ENCODE measurements at places on chromosomes 2 and 18.

DNA sequence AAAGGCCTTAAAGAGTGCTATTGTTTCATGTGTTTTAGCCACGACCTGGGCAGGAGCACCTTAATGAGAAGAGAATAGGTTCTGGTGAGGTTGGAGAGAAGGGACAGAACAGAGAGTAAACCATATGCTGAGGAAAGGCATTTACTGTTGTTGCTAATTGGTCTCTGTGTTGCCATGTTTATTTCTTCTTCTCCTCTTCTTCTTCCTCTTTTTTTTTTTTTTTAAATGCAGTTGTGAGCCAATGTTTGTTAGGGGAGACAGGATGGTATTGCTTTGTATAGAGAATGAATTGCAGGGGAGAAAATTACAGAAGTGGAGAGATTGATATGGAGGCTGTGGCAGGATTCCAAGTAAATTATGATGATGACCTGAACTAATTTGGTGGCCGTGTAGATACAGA, 2.6 kb downstream of the SCN9A start:
- DNase-seq = no peak

DNA sequence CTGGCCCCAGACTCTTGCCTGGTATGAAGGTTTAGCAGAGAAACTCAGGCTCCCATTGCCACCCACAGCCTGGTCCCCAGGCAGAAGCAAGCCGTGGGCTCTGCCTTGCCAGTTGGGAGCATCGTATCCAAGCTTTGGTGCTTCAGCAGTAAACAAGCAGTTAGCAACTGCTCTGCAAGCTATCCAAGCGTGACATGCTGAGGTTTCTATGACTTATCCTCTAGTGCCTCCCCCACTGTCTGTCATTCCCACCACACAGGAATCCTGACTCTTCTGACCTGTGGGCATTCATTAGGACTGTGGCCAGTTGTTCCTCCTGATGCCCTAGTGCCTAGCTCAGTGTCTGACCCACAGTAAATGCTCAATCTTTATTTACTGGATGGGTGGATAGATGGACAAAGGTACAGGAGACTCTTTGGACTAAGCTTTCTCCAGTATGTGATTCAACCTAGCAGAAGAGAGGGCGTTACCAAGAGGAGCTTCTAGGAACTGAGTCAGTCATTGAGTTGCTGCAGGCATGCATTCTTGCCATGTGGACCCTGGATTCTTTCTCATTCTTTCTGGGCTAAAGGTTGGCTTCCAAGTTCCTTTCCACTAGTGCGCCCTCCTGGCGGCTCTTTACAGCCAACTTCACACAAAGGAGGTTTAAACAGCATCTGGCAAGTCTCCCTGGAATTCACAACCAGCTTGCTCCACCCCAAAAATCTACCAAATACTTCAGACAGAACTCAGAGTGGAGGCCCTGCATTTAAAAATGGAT, 40.6 kb upstream of the MRPL19 start:
- peak; percentile 98 for DNase-seq

DNA sequence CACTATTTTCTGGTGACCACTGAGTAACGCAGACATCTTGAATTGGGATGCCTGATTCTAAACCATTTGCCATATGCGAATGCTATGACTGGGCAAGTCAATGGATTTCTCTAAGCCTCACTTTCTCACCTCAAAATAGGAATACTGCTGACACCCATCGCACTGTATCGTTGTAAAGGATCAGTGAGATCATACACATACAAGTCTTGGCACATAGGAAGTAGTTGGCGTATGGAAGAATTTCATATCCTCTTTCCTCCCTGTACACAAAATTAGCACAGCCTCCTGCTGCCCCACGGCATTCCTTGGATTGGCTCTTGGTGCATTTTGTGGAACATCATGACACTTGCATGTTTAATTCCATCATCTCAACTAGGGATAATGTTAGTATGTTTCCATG, 366.9 kb downstream of the CMPK2 start:
- DNase-seq = no peak

DNA sequence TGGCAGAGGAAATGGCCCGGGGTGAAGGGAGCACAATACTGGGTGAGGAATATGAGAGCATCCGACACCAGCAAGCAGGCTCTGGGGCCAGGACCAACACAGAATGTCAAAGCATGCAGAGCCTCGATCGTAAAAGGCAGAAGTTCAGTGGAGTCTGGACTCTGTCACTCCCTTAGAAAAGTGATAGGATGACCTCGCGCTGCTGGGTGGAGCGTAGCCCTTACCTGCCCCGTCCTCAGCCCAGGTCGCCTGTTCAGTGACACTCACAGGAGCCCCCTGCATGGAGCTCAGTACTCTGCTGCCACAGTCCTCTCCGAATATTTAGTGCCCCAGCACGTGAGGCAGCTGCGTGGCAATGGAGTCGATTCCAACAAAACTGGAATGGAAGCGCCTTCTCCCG, 236.7 kb upstream of the MYT1L start:
- no peak for DNase-seq

GRCh38 chr2:37873229-37873628, 51.9 kb upstream of the RMDN2 start:
- DNase-seq = no peak

GRCh38 chr2:56380861-56381260, 197.1 kb downstream of the CCDC85A start:
- DNase-seq = no peak

- peak; percentile 64 for DNase-seq
Measured at GRCh38 chr2:84970868-84971509, at the start of gene KCMF1. TSS of gene KCMF1 (plus strand) at chr2:84971161. CDS start at chr2:84971452, 291 bp downstream.

GRCh38 chr2:59032499-59032898, 791.4 kb upstream of the FANCL start:
- DNase-seq = no peak

DNA sequence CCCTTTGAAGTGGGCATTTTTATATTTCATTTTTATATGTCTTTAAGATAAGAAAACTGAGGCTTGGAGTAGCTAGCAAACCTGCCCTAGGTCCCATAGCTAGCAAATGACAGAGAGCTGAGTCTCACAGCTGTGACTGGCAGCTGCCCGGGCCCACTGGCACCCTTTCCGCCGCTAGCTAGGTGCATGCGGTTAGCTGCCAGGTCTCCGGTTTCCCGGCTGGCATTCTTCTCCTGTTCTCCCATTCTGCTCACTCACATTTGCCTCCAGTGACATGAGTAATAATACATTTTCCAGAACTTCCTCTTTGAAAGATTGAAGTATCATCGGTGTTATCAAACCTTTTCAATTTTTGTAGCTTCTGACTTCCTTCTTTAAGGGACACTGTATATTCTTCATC, 38.7 kb downstream of the MTCL1 start:
- DNase-seq = no peak

DNA sequence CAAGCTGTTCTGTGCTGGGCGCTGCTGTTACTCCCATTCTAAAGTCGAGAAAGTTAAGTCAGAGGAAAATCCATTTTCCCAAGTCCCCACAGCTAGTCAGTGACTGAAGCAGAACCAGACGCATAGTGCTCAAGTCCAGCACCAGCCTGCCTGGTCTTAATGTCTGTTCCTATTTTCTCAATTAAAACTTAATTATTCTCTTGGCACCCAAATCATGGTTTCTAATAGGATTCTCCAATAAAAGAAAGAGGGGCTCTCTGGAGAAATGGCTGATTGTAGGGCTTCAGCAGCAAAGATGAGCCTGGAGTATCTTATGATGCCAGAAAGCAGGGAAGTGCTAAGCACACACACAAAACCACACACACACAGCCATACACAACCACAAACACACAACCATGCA, 531.0 kb upstream of the SALL3 start:
- no peak for DNase-seq

DNA sequence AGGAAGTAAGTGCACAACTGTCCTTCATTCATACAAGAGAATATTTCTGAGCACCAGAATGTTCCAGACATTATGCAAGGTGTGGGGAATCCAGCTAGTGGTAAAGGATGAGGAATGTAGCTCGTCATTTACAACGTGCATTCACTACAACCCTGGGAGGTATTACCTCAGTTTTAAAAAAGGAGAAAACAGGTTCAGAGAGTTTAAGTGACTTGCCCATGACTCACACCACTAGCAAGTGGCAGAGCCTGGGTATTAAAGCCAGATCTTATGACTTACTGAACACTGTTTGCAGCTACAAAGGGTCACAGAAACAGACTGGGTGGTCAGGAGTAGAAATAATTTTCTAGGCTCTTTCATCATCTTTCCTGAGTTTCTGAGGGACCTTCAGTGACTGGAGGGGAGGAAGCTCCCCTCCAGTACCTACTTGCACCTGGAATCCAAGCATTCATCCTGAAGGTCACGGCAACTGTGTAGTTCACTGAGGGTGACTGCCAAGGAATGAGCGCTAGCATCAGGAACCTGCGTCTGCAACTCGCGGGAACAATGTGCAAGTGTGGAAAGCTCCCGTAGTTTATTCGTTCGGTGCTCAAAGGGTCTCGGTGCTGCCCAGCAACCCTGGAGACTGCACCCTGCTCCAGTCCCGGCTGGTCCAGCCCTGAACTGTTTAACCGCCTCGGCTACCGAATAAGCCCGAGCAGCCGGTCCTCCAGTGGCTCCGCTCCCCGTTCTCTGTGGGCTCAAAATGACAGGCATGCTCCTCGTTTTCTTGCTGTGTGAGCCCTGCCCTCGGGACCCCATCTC, 647 bp downstream of the CCDC121 start:
- peak; percentile 95 for DNase-seq

DNA sequence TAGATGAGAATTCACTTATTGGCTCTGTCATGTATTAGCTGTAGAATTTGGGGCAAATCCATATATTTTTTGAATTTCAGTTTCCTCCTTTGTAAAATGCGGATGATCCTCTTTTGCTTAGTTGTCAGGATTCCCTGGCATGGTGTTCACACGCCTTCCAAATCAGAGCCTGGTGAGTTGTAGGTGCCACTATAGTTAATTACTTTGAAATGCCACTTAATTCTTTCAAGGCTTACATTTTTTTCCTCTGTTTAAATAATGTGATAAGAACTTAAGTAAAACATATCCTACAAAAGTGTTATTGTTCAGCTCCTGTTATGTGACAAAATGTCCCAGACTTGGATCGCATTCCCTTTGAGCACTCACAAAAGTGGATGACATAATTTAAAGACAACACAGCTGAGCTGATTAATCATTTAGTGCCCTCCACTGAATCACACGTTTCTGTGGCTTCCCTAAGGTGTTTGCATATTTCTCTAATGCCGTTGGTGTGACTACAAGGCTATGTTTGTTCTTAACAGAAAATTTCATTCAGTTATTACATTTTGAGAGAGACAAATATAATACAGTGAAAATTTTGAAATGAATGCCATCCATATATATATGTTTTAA, 471.2 kb upstream of the CHST9 start:
- no peak for DNase-seq

- DNase-seq = no peak
Measured at GRCh38 chr2:177721818-177722567, 329.4 kb downstream of the AGPS start.

GRCh38 chr2:283996-284794, 3.7 kb downstream of the ALKAL2 start:
- no peak for DNase-seq

DNA sequence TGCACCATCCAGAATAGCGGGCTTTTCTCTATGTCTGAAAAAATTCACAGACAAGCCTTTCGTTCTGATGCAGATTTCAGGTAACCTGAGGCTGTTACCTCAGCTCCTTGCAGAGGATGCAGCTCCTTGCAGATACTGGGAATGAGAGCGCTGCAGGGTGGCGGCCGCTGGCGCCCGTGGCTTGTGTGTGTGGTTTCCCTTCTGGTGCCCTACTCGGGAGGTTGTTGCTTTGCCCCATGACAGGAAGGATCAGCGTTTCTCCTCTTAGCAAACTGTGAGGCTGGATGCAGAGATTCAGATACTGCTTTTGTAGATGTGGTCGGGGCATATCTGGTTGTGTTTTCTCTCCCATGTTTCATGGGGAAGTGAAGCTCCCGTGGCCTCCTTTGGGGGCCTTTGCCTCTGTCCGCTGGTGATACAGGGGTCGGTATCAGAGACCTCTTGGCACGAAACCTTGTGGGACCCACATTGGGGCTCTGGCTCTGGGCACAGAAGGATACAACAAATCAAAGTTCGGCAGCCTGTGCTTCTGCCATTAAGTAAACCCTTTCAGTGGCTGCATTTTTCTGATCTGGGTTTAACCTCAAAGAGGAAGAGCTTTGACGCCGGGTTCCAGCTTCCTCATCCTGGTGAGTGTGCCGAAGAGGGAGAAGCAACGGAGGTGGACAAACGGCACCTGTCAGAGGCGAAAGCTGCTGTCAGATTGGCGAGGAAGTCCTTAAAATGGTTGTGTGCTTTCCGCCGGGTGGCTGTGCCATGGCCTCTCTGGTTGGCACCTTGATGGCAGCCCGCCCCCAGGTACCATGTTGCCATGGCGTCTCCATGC, 127.8 kb downstream of the MBP start:
- no peak for DNase-seq

GRCh38 chr2:40746191-40746590, 294.3 kb upstream of the SLC8A1 start:
- DNase-seq = no peak

GRCh38 chr2:225768741-225769140, 369.2 kb downstream of the NYAP2 start:
- DNase-seq = no peak

GRCh38 chr2:119849838-119850565, 90.3 kb downstream of the PTPN4 start:
- no peak for DNase-seq

GRCh38 chr2:158598862-158599517, 142.2 kb downstream of the PKP4 start:
- DNase-seq = peak; percentile 53

- no peak for DNase-seq
Measured at GRCh38 chr2:176514276-176514675, 245.0 kb downstream of the MTX2 start.

DNA sequence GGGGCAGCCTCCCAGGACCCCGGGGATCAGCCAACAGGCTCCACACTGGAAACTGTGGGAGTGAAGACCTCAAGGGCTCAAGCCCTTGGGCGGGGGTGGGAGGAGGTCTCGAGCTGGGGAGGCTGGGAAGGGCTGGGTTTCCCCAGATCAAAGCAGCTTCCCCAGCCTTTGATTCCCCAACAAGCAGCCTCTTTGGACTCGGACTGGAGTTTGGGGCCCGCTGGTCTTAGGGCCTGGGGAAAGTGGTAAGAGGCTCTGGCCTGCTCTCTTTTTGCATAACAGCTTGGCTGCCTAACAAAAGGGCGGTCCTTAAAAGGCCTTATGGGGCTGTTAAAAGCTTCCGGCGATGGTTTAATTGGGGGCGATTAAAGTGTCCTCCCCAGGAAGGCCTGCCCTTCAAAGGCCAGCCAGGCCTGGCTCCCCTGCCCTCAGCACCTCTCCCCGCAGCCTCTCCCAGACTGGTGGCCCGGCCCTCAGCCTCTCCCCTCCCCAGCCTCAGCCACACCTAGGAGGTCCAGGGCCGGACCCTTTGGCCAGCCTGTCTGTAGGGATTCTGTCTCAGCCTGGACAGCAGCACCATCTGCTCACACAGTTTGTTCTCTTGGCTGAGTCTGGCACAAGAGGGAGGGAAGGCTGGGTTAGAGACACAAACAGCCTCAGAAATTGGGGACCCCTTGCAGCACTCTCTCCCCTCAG, 39.6 kb downstream of the ZFP36L2 start:
- no peak for DNase-seq

DNA sequence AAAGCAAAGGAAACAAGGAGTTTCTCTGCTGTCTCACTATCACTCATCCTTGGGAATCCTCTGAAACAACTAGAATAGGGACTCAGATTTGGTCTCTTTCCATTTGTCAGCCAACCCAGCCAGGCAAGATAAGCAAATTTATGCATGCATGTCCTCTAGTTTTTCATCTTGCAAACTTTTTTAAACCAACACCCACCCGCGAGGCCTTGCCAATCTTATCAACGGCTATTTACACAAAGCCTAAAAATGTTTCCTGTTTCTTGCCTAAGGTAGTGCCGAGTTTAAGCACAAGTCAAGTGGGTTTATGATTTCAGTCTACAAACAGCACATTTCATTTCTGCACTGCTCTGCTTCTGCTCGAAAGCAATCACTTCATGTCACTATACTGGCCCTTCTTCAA, 240.9 kb downstream of the STK39 start:
- no peak for DNase-seq
